ENCODE measurements at places on chromosomes 6 and 20.

GRCh38 chr6:123844011-123844410 lies 40.3 kb downstream of the NKAIN2 start:
- DNase-seq, result no peak

- no peak for DNase-seq
Observed at GRCh38 chr6:387293-387741, 4.2 kb upstream of the IRF4 start.

DNA sequence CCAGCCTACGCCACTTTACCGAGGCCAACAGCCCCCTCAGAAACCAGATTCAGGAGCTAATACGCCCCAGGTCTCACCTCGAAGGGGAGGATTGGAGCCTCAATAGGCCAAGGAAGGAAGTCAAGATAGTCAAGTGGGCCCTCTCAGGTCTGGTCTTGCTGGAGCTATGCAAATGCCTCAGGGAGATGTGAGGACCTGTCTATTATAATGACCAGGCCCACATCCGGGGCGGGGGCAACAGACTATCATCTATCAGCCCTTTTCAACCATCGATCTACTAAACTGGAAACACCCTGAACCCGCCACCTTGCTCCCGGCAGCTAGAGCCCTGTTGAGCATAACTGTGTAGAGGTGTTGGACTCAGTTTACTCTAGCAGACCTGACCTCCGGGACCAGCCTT lies 12.7 kb upstream of the GSTA3 start:
- DNase-seq, result no peak

DNA sequence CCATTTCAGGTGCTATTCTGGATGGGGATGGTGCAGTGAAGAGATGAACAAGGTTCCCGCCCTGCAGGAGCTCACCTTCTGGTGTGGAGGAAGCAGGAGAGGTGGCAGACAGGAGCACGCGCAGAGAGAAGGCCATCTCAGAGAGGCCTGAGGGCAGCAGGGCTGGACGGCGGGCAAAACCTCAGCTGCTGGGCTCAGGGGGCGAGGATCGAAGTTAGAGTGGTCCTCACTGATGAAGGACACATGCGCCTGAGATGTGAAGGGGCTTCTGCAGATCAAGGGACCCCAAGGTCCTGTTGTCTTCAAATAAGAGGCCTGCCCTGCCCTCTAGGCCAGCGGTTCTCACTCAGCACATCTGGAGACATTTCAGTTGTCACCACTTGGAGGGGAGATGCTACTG lies 198.4 kb upstream of the PMEPA1 start:
- no peak for DNase-seq

- DNase-seq, result no peak
Observed at GRCh38 chr20:1827974-1828785, 67.0 kb upstream of the SIRPA start.

Data from AML-193 (cell line).